Anterior cingulate cortex (tissue), 58 donors: ENCODE measurements at places on chromosomes 5 and 9.

GRCh38 chr9:83906144-83906543 lies 15.1 kb downstream of the KIF27 start:
- no peak for DNase-seq

DNA sequence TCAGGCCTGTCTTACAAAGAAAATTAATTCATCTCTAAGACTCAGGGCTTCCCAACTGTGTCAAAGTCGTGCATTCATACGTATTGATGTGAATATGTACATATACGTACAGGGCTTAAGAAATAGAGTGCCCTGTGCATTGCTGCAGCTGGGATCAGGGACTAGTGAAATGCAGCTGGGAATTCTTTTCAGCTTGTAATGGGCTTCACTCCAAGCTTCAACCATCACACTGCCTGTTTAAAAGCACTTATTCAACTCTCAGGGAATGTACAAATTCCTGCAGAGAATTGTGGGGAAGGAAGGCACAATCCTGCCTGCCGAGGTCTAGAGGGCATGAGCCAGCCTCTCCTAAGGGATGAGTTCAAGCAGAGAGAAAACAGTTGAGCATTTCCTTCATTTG lies 59.6 kb upstream of the MAN2A1 start:
- DNase-seq, result no peak

DNA sequence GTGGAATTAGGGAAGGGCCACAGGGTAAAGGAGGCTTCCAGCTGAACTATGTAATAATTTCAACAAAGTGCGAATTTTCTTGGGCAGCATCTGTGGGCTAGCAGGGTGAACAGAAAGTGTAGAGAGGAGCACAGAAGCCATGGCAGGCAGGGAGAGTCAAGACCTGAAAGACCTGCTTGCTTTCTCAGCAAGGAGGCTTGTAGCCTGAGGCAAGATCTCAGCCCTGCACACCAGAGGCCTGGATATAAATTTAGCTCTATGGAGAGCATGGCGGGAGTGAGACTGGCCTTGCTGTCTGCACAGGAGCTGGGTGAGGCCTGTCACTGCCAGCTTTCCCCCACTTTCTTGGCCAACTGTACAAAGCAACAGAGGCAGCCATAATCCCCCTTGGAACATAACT lies 32.1 kb upstream of the SH3TC2 start:
- no peak for DNase-seq

GRCh38 chr5:177524539-177524900 lies 7.8 kb upstream of the DDX41 start:
- DNase-seq, result no peak

- no peak for DNase-seq
These were observed 6.7 kb downstream of the GCNT1 start for GRCh38 chr9:76465442-76466298.

GRCh38 chr5:58681943-58682342 lies 99.1 kb downstream of the RAB3C start:
- DNase-seq, result no peak

DNA sequence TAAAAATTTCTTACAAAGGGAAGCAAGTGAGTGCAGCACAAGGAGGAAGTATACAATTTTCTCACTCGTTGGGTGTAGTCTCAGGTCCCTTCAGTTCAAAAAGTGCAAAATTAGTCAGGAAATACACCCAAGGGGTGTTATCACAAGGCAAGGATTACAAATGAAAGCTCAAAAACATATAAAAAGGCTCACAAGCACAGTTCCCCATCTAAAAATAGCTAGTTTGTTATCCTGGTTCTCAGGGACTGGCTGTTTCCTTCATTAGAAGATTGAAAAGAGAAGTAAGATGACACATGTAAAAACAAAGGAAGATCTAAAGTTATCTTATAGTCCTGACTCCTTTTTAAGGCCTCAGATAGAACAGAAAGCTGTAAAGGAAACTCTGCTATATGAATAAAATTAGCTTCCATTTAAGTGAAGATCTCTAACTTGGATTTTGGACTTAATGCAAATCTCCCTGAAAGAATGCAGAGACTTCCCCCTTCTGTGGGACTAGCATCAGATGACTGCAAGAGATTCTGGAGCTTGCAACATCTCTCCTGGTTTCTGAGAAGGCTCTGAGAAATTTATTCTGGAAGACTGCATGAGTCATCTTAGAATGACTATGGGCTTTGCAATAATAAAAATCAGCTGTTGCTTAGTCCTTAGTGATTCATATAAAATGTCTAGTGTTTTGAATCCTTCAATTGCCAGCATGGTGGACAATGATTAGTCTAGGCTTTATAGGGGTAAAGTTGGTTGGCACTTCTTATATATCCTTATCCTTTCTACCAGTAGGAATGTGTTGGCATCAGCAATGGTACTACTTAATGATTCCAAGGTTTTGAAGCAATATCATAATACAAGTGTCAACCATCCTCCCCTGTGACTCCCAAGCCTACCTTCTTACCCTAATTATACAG lies 25.4 kb downstream of the DAB2 start:
- DNase-seq, result no peak

DNA sequence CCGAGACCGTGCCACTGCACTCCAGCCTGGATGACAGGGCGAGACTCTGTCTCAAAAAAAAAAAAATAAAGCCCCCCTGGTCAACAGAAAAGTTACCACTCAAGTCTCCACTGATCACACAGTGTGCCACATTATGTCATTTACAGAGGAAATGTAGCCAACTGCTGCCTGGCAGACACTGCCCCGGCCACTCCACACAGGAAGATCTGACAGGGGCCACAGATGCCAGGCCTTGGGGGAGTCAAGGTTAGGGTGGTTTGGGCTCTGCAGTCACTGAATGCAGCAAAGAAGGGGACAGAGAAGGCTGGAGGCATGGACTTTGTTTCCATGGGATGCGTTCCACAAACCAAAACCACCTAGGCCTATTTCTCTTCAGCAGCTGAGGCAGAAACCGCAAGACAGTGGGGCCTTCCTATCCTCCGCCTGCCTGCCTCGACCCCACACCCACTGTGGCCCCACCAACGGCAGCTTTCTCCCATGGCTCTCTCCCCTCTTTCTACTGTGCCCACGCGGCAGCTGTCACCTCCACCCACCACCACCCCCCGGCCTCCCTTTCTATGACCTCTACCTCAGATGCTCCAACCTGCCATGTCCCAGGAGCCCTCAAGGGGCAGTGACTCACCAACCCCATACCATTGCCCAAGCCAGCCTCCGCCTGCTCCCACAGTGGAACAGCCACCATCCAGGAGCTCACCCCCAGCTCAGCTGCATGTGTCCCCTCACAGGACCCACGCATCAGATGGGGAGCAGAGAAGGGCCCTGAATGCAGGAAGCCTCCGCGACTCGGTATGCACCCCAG lies 12.4 kb downstream of the IPPK start:
- no peak for DNase-seq

GRCh38 chr5:34740389-34740806 lies 84.3 kb downstream of the RAI14 start:
- DNase-seq, result no peak

DNA sequence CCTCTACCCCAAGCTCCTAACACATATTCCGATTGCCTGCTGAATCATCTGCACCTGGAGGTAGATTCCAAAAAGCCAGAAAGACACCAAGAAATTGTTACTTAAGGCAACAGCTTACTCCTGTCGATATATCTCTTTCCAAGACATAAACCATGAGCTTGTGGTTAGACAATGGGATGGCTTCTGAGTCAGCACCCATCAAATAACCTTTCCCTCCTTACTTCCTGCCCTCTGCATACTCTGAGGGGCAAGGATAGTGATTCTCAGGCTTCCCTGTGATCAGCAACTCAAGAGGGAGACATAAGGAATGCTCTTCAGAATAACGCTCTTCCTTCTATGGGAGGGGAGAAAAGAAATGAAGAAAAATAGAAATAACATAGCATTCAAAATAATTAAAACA lies 70.9 kb downstream of the TMEM215 start:
- DNase-seq, result no peak

DNA sequence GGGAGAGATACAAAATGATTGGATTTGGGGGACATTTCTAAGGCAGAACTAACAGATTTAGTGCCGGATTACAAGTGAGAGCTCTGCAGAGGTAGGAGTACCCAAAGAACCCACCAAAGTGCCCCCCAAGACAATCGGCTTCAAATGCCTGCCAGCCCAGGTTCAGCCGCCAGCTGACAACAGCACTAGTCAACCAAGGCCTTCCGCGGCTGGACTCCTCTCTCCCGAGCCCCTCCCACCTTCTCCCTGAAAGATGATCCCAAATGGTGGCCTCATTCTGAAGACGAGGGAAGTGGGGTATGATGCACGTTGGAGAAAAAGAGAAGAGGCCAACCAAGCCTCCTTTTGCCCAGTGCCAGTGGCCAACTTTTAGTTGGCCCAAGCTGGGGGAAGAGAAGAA lies 210.4 kb upstream of the SLC30A5 start:
- no peak for DNase-seq

GRCh38 chr9:89888233-89888632 lies 283.4 kb downstream of the GADD45G start:
- no peak for DNase-seq

DNA sequence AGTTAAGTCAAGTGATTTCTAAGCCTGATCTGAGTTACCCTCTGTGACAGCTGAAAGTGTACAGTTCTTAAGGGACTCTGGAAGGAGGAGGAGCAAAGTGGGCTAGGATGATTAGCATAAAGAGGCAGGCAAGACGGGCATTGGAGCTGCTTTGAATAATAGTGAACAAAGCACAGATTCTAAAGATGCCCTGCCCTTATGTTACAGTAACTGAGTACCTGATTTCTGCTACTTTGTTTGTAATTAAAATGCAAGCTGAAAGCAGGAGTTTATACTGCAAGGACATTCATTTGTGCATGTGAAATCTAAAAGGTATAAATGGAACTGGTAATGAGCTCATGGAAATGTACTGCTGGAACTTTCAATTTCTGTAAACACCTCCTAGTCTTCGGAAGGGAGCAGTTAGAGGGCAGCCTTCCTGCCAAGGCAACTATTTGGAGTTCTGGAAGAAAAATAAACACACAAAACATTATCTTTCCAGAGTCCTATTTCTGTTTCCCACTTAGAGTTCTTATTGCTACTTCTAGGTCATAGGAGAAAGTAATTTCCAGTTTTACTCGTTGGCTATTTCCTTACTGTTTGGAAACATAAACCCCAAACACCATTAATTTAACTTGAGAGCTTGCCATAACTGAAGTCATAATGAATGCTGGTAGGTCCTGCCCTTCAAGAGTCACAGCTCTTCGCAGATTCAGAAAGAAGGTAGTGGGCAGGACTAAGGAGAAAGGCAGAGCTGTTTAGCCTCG lies at the start of gene RANBP3L:
Gene RANBP3L, minus strand, starts transcription at position 45 of the 746 bp plus-strand sequence. CDS start 486 bp downstream, outside the sequence.
- no peak for DNase-seq

GRCh38 chr9:8136477-8136876 lies 336.9 kb upstream of the DMAC1 start:
- no peak for DNase-seq

DNA sequence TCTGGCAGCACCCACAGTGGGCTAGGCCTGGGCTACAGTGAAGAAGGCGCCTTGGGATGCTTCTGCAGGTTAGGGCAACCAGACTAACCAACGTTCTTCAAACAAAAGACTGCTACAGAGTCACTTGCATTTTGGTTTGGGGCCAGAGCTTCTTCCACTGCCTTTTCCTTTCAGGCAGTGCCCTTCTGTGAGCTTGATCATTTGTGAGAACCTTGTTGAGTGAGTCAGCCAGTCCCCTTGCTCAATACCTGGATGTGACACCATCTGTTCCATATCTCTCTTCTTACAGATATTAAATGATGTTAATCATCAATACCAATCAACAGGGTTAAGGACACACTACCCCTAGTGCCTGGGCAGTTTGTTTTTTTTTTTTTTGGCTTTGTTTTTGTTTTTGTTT lies 46.5 kb upstream of the VDAC1 start:
- no peak for DNase-seq

- no peak for DNase-seq
These were observed 104.8 kb downstream of the LPAR1 start for GRCh38 chr9:110933350-110934001.

DNA sequence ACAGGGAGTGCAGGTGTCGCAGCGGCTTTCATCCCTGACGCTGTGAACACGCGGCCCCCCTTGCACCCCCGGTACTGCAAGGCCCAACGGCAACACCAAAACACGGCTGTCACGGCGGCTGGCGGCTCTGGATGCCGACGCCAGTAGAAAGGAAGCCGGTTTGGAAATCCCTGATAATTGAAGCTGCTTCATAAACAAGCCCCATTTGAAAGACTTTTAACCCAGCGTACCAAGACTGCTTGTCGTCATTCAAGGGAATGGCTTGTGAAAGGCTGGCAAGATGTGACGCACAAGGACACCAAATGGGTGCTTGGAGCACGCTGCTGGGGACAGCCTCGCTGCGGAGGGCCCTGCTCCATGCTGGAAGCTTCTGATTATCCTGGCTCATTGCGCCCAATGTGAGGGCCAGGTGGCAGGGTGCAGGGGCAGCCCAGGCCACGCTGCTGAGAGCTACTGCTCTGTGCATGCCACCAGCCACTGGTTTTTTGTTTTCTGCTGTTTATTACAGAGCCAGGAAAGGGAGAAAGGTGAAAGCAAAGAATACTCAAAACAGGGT lies 63.1 kb downstream of the GTF3C4 start:
- DNase-seq, result no peak

- DNase-seq, result no peak
These were observed 153.5 kb downstream of the PRELID2 start for GRCh38 chr5:145681686-145682085.

DNA sequence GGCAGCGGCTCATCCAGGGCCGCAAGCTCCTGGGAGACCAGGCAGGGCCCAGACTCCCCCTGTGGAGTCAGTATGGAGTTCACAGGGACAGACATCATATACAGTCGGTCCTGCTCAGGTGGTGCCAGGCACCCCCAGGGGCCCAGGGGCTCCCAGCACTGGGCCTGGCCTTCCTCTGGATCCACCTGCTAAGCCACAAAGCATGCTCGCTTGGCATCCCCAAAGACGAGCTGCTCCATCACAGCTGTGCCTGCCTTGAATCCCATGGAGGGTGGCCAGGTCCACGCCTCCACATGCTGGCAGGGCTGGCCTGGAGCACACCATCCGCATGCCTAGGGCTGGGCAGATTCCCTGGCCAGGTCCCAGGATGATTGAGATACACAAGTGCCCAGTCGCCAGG lies 4.6 kb downstream of the BICD2 start:
- DNase-seq, result no peak

- DNase-seq, result no peak
These were observed 52.0 kb upstream of the NTRK2 start for GRCh38 chr9:84617411-84618029.

GRCh38 chr5:169580964-169581363 lies 2.6 kb upstream of the SPDL1 start:
- DNase-seq, result no peak

DNA sequence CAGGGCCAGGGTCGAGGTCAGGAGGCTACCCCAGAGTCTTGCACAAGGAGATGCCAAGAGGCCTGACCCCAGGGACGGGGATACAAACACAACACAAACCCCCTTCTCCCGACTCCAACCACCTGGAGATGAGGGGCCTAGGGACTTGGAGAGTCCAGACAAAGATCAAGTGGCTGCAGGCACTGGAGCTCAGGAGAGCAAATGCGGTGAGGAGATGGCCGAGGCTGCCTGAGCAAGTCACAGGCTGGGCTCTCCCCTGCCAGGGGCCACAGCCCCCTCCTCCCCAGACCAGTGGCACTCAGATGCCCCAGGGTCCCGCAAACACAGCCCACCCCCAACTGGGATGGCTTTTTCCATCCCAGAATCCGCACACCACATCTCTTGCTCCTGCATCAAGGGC lies 15.8 kb downstream of the SH3GLB2 start:
- DNase-seq, result no peak

GRCh38 chr5:144315994-144316634 lies 145.4 kb downstream of the KCTD16 start:
- no peak for DNase-seq
